RPMI7951 (cell line): ENCODE measurements at places on chromosomes 1 and 21. TPM values are rescaled to one million over a fixed set of nuclear protein-coding genes. Genes with fewer than 3 reads are reported as not detected.

- peak; percentile 87 for DNase-seq
Observed at GRCh38 chr1:160284782-160285344, at the start of gene PEX19. Gene PEX19, minus strand, starts transcription at chr1:160285133. Its CDS starts 9 bp downstream, at chr1:160285124.

- no peak for DNase-seq
Observed at GRCh38 chr1:230281556-230281955, 144.6 kb downstream of the PGBD5 start.

DNA sequence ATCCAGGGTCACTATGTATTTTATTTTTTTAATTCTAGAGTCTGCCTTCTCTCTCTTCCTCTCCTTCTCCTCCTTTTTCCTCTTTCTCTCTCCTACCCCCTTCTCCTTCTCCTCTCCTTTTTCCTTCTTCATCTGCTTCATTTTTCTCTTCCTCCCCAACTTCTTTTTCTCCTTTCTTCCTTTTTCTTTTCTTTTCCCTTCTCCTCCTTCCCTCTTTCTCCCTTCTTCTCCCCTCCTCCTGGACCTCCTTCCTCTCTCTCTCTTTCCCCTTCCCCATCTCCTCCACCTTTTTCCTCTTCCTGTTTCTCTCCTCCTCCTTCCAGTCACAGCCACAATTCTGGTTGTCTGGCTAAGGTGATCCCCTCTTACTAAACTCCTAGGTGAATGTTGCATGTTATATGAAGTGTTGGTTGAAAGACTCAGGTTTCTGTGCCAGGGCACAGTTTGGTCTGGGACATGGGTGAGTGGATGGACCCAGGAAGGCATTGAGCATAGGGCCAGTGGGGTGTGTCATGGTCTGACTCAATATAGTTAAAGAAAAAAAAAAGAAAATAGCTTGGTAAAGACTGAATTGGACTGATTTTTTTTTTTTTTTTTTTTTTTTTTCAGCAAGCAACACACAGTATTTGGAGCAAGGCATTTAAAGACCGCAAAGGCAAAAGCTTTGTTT lies 266.9 kb downstream of the TGFB2 start:
- DNase-seq, result no peak

DNA sequence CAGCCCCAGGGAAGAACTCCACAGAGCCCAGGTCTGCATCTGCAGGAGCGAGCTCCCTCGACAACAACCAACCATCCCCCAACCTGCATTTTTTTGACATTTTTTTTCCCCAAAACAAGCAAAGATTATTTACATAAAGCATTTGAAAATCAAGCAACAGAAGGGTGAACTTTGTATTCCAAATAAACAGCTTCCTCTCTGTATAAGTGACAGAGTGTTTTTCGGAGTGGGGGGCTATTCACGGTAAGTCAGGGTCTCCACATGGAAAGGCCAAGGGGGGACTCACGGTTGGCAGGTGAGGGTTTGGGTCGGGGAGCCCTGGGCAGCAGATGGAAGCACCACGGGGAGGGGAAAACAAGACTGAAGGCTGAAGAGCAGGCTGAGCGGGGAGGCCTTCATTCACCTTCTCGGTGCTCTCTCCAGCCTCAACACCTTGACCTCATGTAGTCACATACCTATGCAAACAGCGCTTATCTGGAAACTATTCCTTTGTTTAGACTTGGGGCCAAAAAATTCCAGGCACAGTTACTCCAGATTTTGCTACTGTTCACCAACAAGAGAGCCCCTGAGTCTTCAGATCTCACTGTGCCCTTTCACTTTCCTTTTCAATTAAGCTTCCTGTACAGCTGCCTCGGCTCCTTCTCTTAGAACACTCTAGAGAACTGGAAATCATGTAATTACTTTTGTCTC lies 27.6 kb downstream of the C2CD2 start:
- DNase-seq, result peak; percentile 69

DNA sequence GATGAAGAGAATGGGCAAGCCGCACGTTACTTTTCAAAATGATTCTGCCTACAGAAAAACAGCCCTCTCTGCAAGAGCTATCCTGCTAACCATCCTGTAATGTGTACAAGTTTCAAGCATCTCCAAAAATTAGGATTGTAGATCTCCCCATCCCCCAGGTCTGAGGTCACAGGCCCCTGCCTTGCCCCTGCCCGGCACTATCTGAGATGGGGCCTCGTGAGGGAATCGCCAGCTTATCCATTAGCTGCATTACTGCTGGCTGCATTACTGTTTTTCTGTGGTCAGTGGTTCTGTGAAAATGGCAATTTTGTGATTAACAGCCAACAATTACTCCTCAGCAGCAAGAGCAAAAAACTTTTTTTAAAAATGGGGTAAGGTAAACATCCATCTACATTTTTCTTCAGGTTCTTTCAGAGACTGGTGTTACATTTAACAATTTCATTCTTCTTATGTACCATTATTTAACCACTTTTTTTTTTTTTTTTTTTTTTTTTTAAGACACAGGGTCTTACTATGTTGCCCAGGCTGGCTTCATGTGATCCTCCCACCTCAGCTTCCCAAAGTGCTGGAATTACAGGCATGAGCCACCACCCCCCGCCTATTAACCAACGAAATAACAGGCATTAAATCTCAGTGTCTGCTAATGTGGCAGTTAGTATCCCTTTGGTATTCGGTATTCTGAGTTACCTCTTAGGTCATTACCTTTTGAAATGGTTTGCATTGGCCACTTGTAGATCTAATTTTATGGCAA lies 83.8 kb downstream of the MRPL37 start:
- DNase-seq, result no peak

- peak; percentile 55 for DNase-seq
Observed at GRCh38 chr1:6108937-6109614, 63.4 kb downstream of the KCNAB2 start.

The PLEKHM2 gene
- 22.6 and 24.3 TPM in 2 replicates for total RNA-seq

The MPL gene
- not detected in 2 replicates for total RNA-seq

The RAP1A gene
- 24.5 and 36.4 TPM in 2 replicates for total RNA-seq

The PDE4B gene
- 5.4 and 9.0 TPM in 2 replicates for total RNA-seq

The STUM gene
- total RNA-seq, result not detected in 2 replicates

The TNFRSF9 gene
- total RNA-seq, result 4.1 and 4.2 TPM in 2 replicates

The IGSF9 gene
- not detected in 2 replicates for total RNA-seq

The VSIG8 gene
- 0.20 TPM in 1 of 2 replicates, not detected in the other for total RNA-seq
